ENCODE measurements at places on chromosomes 13 and 19.

- DNase-seq, result no peak
Observed at GRCh38 chr19:33665776-33666595, 44.2 kb downstream of the CHST8 start.

DNA sequence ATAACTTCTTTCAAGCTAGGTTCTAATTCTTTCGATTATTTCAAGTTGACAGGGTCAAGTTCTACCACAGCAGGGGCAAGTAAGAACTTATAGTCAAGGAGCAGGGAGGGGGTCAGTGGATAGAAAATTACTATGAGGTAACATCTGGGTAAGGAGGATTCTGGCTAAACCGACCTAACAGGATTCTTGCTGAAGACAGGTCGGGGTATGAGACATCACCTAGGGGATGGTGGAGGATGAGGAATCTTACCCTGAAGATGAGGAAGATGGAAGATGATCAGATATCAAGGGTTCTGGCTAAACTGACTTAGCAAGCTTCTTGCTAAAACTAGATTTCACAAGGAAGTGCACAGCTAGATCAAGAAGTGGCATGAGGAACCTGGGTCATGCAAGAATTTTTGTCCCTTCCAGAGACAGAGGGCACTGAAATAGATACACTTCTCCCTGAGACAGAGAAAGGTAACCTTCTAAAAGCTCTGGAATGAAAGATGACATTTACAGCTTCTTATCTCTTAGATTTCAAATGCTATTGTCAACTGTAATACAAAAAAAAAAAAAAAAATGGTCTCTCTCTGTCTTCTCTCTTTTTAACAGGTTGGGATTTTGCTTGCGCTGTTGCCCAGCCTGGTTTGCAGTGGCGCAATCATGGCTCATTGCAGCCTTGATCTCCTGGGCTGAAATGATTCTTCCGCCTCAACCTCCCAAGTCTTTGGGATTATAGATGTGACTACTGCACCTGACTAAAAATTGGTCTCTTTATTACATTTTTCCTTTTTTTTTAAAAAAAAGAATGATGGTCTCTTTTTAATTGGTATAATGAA lies 9.6 kb upstream of the METTL21C start:
- no peak for DNase-seq

DNA sequence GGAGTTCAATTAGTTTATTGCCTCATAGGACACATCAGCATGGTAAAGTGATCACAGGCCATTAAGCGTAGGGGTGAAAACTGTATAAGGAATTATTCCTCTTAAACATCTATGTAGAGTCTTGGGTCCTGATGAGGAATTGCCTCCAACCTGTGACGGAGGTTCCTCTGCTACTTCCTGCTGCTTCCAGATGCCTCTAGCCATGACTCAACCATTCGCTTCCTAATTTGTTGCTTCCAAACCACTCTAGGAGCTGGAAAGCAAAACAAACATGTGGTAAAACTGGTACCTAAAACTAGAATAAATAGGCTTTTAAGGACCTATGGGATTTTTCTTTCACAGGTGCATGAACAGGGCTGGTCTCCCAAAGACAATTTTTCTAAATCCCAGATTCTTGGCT lies 253.8 kb downstream of the KLF12 start:
- no peak for DNase-seq

DNA sequence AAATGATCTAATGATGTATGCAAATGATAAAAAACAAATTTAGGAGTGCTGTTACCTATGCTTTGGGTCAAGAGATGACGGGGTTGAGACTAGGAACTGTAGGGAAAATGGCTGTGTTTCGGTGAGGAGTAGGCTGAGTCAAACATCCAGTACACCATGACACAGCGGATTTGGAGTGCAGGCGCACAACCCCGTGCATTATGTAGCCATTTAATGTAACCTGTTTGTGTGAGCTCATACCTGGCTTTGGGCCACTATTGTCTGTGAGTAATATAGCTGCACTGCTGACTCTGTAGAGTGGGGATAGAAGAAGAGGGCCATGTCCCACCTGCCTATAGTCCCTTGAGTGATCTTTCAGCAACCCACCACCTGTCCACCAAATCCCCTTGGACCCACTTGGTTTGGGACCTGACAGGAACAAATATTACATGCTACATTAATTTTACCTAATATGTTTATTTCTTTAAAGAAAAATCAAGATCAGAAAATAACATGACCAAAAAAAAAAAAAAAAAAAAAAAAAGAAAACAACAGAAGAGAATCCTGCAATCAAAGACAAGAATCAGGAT lies 95.5 kb upstream of the KLHL1 start:
- no peak for DNase-seq
